AG04450 (cell line): ENCODE measurements at places on chromosomes 4 and X. TPM values are rescaled to one million over a fixed set of nuclear protein-coding genes. Genes with fewer than 3 reads are reported as not detected.

SLC49A3 gene
- 0.11 TPM in 1 of 2 replicates, not detected in the other for polyA plus RNA-seq

- no peak for DNase-seq
These were observed 6.3 kb downstream of the AREG start for GRCh38 chr4:74451214-74451661.

GRCh38 chrX:7950865-7951264, 23.7 kb upstream of the PNPLA4 start:
- DNase-seq: no peak

DNA sequence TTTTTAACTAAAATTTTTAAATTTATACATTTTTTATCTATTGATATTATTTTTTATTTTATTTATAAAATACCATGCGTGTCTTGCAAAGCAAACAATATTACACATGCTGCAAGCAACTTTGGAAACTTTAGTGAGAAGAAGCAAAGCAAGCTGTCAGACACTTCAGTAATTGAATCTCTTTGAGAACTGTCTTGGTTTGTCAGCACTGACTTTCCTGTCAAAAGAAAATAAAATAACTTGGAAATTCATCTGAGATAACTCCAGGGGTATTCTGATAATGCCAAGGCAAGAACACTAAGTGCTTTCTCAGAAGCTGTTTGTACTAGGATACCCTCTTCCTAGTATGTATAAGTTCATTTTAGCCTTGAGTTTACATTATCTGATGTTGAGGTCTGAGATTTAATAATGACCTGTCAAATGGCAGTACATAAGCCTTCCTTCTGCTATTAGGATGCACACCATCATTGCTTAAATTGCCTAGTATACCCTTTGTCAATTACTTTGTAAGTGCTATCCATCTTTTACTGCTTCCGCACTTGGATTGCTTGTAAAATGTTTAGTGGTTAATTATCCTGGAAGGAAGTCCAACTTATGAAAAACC, 624.2 kb upstream of the AGA start:
- no peak for DNase-seq

DNA sequence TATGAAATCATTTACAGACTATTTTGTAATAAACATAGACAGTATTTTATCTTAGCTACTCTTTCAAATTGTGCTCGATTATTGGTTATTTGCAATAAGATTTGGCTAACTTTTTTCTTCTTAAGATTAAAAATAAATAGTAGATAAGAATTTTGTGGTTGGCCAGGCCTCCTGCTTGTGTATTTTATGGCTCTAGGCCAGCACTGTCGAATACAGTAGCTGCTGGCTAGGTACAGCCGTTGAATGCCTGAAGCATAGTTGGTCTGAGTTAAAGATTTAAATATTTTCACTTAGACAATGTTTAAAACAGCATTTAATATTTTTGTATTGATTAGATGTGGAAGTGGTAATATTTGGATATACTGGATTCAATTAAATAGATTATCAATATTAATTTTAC, 481.0 kb downstream of the SPRY1 start:
- no peak for DNase-seq

DNA sequence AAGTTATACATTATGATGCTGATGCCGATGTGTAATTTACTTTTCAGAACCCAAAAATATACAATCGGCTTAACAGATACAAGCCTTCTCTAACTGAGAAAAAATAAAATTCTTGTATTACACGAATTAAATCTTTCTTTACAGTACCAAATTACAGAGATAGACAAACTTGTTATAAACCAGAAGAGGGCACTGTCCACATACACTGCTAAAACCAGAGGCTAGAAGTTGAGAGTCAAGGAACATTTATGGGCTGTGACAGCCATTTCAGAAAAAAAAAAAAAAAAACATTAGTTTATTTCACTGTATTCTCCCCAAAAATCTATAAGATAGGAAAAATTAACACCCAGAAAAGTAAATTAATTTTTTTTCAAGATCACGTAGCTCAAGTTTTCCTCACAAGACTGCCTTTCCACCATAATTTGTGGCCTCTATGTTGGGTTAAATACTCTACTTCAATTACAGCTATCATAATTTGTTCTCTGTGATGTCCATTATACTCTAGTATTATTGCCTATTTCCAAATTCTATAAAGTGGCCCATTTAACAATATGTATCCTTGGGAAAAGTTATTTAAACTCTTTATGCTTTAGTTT, 12.0 kb downstream of the EREG start:
- DNase-seq: no peak

XK gene
- 0.07 and 0.11 TPM in 2 replicates for polyA plus RNA-seq

DNA sequence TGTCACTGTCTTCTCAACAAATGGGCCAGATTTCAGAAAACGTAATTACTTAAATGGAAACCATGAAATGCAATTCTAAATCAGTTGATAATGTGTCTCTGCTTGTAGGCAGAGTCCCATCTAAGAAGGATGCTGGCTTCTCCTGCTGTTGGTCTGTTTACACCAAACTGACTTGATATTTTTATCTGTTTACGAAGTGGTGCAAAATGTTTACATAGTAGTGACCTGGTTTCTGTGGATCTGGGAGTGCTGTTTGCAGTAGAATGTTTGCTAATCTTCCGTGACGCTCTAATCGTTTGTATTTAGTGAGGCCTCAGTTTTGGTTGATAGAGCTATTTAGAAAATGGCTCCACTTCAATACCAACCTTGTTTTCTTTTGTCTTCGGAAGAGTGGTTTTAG, 213.5 kb downstream of the VEGFC start:
- DNase-seq: no peak

- no peak for DNase-seq
These were observed 882.9 kb downstream of the FSTL5 start for GRCh38 chr4:161280929-161281328.

DNA sequence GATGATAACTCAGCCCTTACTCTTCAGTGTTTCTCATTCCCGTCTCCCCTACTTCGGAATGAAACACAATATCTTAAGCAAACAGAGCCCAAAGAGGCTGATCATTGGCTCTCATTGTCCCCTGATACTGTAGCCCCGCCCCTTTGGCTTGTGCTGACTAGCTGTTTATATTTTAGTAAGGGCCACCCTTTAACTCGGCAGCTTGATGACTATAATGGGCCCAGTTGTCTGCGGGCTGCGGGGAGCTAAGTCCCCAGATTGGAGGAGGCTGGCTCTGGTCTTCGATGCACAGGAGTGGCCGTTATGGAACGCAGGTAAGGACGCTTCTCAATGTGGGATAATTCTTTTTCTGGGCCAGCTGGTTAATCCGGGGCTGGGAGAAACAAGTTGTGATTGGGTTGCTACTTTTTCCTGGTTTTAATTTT, at the start of gene TRIM2:
Gene TRIM2, plus strand, starts transcription at position 197 of the 425 bp plus-strand sequence. Its CDS starts 88 bp downstream, at position 285.
- no peak for DNase-seq

DNA sequence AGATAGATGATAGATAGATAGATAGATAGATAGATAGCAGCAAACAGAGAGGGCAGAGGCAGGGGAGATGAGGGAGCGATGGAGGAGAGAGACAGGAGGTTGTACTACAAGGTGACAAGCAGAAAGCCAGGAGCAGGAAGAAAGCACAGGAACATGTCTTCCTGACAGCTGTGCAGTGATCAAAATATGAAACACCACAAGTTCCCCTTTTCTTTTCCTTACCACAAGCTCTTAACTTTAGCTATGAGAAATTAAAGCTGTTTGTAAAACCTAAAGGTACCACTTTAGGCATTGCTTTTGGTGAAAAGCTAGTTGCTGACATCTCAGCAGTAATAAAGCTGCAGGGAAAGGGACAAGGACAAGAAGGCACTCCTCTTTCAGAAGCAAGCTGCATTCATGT, 9.1 kb upstream of the MAGED4B start:
- DNase-seq: no peak

DNA sequence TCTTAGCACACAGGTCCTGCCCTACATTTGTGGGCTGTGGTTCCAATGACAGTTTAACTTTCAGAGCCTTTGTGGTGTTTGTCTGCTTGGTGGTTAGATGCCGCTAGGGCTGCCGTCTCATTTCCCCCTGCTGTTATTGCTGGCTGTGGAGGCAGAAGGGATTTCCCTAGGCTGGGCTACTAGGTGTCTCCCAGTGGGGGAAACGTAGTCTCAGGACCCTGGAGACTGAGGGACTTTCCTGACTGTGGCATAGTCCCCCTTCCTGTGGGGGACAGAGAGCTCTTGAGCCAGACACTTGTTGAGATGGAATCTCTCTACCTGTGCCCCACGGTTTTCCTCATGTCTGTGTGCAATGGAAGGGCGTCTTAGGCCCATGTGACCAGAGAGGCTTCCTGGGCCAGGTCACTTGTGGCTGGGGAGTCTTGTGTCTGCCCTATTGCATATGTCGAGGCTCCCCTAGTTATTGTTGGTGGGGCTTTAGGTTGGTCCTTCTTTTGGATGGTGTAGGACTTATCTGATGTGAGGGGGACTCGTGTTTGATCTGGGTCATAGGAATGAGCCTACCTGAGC, 68.2 kb downstream of the ARHGAP10 start:
- DNase-seq: no peak

GRCh38 chrX:130179579-130180215, 7.9 kb downstream of the RAB33A start:
- no peak for DNase-seq

CDKL2 gene
- 0.19 and 0.29 TPM in 2 replicates for polyA plus RNA-seq

DNA sequence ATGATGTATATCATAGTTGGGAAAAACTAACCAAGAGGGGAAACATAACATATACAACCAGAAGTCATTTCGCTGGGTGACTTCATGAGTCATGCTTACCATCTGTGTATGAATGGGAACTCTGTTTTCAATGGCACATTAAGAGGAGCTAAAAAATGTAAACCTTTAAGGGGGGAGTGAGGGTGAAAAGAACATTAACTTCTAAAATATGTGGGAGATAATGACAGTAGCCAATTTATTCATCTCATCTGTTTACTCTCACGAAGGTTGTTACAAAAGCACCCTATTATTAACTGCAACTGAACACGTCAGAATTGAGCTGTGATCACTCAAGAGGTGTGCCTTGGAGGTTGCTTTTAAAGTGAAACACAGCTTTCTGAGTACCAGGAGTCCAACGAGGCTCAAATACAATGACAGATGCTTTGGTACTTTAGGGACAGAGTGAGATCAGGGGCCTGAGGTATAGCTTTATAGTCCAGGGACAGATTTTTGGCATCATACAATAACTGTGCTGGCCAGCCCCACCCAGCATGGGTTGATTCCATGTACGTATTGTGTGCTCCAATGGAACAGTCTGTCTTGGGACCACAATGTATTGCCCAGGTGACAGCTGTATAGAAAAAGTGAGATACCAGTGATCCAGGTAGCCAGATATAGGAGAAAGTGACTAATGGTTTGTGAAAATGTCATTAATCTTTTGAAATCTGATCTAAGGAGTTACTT, 107.3 kb downstream of the AMMECR1 start:
- peak; percentile 73 for DNase-seq

DSPP gene
- not detected in 2 replicates for polyA plus RNA-seq

MID1 gene
- polyA plus RNA-seq: 37.5 and 42.0 TPM in 2 replicates

GRCh38 chrX:13007519-13008188, 32.7 kb downstream of the TMSB4X start:
- DNase-seq: no peak

NWD2 gene
- polyA plus RNA-seq: not detected in 2 replicates

GRCh38 chr4:81914623-81915022, 442.9 kb upstream of the RASGEF1B start:
- DNase-seq: no peak

DNA sequence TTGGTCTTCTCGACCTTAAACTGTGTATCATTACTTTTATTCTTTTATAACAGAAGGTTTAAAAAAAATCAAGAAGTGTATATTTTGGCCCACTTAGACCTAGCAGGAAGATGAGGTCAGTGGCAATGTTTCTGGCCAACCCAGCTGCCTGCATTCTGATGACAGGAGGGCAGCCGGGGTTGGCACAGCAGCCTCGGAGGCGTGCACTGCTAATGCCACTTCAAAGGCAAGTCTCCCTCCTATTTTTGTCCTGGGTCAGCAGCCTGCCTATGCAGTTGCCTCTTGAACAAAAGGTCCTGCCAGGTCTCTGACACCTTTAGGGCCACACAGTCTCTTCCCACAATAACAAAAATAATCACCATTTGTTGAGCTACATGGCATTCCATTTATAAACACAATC, 89.4 kb upstream of the MYOZ2 start:
- DNase-seq: no peak

DNA sequence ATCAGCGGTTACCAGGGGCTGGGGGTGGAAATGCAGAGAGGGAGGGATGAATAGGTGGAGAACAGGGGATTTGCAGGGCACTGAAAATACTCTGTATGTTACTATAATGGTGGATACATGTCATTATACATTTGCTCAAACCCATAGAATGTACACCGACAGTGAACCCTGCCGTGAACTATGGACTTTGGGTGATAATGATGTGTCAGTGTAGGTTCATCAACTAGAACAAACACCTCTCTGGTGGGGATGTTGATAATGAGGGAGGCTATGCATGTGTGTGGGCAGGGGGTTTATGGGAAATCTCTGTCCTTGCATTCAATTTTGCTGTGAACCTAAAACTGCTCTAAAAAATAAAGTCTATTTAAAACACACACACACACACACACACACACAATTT, 11.5 kb downstream of the HPSE start:
- DNase-seq: no peak

- no peak for DNase-seq
These were observed 371.4 kb upstream of the TECRL start for GRCh38 chr4:64780664-64781063.

DNA sequence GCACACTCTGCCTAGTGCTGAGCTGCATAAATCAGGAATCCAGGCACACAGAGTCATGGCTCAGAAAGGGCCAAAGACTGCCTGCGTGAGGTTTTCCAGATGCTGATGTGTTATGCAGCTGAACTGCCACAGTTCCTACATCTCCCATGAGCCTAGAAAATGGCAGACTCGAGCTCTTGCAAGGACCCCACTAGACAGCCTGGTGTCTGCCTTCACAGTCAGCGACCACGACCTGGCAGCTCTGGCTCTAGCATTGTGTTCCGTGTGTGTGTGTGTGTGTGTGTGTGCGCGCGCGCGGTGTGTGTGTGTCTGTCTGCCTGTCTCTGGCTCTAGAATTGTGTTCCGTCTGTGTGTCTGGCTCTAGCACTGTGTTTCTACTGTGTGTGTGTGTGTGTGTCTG, 203.6 kb upstream of the AGTR2 start:
- DNase-seq: no peak

DNA sequence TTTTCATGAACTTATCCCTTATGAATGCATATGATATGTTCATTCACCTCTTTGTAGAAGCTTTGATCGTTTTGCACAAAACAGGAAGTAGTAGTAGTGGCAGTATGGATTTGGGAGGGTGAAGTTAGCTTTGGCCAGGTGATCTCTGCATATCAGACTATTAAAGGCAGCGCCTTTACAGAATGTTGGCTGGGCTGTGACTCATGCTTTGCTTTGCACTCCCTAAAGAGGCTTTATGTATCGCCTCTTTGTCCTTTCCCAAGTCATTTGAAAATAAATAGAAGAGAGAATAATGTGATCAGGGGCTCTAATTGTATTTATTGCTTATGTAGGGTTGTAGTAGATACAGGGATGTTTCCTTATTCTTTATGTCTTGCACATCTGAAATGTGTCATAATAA, 50.4 kb downstream of the SHROOM3 start:
- no peak for DNase-seq

CFP gene
- 0.02 and 0.05 TPM in 2 replicates for polyA plus RNA-seq

DNA sequence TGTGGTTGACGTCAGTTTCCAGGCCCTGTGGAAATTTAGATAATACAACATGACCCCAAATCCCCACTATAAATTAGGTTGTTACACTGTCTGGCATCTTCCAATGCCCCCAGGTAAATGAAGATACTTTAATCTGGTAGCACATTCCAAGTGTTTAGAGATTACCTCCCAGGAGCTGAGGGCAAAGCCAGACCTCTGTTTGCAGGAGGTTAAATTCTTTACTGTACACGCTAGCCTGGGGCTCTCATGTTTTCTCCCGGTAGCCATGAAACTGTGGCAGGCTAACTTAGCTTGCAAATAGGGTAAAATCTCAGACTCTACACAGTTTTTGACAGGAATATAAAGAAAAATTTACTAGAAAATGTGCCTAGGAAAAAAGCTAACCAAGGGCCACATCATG, 450.0 kb downstream of the PDGFC start:
- no peak for DNase-seq
